ENCODE measurements at places on chromosomes 12 and 14.

- DNase-seq, result no peak
Observed at GRCh38 chr12:53738406-53739213, 11.4 kb upstream of the CALCOCO1 start.

DNA sequence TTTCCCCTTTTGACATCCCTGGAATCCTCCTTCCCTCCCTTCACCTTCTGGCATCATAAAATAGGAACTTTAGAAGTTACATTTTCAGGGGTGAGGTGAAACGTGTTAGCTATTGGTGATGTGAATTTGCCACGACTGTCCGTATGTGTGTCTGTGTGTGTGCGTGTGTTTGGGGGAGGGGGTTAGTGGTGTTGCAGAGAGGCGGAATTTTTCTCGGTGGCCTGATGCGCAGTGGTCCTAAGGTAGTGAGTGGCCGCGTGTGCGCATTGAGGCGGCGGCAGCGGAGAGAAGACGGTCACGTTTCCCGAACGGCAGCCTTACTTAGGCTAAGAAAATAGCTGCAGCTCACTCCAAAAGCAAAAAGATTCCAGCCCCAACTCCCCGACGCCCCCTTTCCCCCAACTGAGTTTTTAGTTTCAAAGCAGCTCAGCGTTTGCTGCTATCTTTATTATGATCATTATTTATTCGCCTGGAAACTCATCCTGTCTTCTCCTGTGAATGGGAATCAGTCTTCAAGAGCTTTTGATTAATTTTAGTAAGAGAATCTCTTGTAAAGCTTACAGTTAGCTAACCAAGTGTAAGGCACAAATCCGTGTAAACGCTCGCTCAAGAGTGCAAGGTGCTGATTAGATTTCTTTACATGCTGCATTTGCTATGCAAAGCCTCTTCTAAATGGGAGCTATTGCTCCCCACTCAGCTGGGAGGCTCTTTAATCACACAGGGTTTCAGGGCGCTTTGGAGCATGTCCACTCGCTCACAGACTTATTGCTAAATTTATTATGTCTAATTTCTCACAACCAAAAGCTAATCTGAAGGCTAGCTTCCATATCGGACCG, 4.7 kb downstream of the FLRT2 start:
- DNase-seq, result no peak

- no peak for DNase-seq
Observed at GRCh38 chr12:131372171-131372475, 338.8 kb upstream of the SFSWAP start.

GRCh38 chr12:122422730-122423257, 325 bp upstream of the CLIP1 start:
- peak; percentile 54 for DNase-seq

- no peak for DNase-seq
Observed at GRCh38 chr12:6053541-6053940, 70.9 kb downstream of the VWF start.

GRCh38 chr12:15497671-15498292, 175.5 kb downstream of the PTPRO start:
- DNase-seq, result peak; percentile 17

GRCh38 chr12:93877446-93877845, 200.3 kb downstream of the CRADD start:
- no peak for DNase-seq

- peak; percentile 94 for DNase-seq
Observed at GRCh38 chr12:76020731-76021672, 10.6 kb downstream of the PHLDA1 start.

GRCh38 chr12:74885775-74886174, 323.9 kb downstream of the KCNC2 start:
- DNase-seq, result no peak

DNA sequence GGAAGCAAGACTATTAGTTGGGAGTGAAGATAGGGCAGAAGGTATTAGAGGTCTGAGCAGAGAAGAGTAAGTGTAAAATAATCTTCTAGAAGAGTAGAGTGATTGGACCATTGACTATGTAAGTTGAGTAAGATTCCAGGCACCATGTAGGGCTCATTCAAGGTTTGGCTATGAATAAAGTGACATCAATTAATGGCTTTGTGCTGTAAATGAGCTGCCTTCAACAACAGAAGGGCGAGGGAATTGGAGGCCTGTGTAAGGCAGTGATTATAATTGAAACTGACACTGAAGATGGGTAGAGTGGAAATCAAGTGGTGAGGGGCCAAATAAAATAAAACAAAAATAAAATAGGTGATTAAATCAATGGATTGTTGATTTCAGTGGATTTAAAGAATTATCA, 26.4 kb downstream of the PTPRQ start:
- DNase-seq, result no peak

DNA sequence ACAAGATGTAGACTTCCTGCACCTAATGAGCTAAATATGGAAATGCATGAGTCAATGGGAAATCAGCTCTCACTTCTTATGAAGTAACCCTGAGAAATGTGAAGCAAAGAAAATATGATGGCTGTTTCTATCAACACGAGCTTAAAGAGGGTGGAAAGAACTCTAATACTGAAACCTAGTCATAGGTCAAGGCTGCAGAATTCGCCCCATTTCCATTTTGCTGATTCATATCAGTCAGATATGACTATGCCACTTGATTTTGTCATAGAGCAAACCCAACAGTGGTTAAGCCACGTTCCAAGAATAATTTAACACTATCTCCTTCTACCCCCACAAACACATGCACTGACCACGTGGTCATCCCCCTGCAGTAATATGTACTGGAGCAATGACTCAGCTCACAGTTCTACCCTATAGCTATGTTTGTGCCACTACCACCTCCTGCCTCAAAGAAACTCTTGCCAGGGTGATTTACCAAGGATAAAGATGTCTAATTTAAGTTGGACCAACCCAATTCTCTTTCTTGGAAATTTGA, 157.5 kb downstream of the TMTC3 start:
- no peak for DNase-seq

GRCh38 chr12:66036317-66036716, 94.2 kb downstream of the LLPH start:
- DNase-seq, result no peak

GRCh38 chr12:67651132-67651695, 2.7 kb downstream of the DYRK2 start:
- no peak for DNase-seq

- no peak for DNase-seq
Observed at GRCh38 chr14:34043627-34044372, 92.9 kb upstream of the EGLN3 start.

- no peak for DNase-seq
Observed at GRCh38 chr12:20369305-20370013, 1.1 kb downstream of the PDE3A start.

DNA sequence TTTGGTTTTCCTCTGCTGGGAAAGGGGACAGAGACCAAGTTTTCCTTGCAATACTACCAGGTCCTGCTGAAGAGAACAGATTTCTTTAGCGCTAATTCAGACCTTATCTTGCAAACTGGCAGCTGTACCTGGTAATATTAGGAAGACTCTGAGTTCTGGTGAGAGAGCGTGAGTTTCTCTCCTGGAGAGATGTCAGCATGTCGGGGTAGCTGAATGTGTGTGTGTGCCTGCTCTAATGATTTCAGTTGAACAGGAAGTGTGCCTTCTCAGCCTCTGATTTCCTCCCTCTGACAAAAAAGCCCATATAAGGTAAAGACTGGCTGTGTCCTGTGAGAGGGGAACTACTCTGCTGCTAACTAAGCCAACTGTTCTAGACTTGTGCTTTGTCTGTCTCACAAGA, 10.3 kb upstream of the ERP27 start:
- peak; percentile 65 for DNase-seq

DNA sequence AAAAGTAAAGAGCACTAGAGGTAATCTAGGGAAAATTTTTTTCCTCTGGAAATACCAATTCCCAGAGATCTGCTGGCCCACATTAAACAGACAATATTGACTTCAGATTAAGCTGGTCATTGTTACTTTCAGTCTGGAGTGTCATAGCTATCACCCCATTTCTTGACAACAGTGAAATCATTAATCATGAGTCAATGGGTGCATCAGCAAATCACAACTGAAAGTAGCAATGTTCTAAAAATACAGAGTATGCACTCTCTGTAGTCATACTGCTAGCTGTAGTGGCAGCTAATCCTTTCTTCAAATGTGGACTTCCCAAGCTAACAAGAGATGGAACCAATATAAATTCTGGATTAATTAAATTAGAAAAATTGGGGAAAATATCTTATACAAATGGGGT, 129.9 kb downstream of the CPNE8 start:
- DNase-seq, result no peak

Measured in CD14-positive monocyte (primary cell).